ENCODE measurements at places on chromosomes 5 and 9.

- no peak for DNase-seq
Measured at GRCh38 chr9:6334305-6334704, 6.1 kb downstream of the TPD52L3 start.

DNA sequence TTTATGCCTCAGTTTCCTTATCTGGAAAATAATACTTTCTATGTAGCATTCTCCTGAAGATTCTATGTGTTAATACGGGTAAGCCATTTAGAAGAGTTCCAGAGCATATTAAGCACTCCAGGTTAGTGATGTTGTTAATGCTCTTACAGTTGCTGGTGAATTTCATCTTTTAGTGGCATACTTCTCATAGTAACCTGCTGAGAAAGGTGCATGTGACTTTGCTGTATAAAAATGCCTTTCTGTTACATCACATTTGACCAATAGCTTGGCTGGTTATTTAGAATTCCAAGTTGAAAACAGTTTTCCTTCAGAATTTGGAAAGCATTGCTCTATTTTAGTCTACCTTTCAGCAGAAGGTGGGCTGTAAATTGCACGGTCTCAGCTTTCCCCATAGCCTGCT, 27.2 kb downstream of the GCNT1 start:
- no peak for DNase-seq

GRCh38 chr5:103667068-103667467, 104.5 kb upstream of the NUDT12 start:
- DNase-seq, result no peak

DNA sequence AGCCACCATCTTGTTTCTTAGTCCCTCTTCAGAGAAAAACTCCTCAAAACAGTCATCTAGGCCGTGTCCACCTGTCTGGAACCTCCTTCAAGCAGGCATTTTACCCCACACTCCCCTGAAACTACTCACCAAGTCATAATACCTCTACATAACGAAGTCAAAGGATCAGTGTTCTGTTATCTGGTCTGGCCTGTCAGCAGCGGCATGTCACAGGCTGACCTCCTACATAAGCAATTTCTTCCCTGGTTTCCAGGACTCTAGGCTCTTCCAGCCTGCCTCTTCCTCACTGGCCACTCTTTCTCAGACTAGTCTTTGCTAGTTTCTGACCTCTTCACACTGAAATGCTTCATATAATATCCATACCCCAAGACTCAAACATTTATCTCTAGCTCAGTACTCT, 72.2 kb downstream of the SPTLC1 start:
- DNase-seq, result no peak

DNA sequence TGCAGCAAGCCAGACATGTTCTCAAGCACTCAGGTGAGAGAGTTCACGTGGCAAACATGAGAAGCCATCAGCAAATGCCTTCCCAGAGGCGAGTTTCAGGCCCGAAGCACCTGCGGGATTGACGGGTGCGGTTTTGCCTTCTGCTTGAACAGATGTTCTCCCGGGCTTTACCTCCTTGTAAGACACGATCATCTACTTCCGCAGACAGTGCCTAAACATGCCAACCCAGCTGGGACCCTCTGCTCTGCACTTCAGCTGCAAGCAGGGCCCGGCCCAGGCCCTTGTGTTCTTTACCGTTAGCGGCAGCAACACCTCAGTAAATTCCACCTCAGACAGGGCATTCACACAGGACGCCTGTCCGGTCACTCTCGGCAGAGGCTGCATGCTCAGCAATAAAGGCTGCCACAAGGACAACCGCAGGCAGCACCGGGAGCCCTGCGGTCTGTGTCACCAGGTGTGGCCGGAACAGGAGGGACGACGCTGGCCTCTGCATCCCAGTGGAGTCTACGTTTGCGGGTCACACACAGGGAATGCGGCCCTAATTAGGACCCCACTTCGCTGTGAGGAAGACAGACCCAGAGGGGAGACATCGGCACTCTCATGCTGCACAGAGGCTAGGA, 139.6 kb downstream of the ROR2 start:
- no peak for DNase-seq

DNA sequence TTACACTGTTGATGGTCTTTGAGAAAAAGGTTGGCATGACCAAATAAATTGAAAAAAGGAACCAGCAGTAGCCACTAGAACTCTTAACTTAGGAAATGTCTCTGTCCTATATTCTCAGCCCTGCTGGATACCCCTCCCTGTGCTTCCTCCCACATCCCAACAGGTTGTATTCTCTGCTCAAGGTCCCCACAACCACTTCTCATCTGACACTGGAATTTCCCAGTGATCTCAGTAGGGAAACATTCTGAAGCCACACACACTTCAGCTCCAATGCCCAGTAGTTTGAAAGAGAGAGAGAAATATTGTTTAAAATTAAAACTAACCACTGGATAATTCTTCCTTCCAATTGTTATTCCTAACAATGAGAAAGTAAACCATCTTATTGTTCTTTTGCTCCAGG, 30.0 kb upstream of the NREP start:
- no peak for DNase-seq

- DNase-seq, result no peak
Measured at GRCh38 chr5:97124335-97124734, 18.1 kb downstream of the LIX1 start.

DNA sequence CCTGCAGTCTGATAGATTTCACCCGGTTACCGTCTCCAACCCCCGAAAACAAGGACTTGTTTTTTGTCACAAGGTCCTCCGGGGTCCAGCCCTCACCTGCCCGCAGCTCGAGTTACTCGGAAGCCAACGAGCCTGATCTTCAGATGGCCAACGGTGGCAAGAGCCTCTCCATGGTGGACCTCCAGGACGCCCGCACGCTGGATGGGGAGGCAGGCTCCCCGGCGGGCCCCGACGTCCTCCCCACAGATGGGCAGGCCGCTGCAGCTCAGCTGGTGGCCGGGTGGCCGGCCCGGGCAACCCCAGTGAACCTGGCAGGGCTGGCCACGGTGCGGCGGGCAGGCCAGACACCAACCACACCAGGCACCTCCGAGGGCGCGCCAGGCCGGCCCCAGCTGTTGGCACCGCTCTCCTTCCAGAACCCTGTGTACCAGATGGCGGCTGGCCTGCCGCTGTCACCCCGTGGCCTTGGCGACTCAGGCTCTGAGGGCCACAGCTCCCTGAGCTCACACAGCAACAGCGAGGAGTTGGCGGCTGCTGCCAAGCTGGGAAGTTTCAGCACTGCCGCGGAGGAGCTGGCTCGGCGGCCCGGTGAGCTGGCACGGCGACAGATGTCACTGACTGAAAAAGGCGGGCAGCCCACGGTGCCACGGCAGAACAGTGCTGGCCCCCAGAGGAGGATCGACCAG, 121.3 kb downstream of the DAB2IP start:
- no peak for DNase-seq

GRCh38 chr9:115880221-115880885, 273.2 kb upstream of the PAPPA start:
- DNase-seq, result no peak

DNA sequence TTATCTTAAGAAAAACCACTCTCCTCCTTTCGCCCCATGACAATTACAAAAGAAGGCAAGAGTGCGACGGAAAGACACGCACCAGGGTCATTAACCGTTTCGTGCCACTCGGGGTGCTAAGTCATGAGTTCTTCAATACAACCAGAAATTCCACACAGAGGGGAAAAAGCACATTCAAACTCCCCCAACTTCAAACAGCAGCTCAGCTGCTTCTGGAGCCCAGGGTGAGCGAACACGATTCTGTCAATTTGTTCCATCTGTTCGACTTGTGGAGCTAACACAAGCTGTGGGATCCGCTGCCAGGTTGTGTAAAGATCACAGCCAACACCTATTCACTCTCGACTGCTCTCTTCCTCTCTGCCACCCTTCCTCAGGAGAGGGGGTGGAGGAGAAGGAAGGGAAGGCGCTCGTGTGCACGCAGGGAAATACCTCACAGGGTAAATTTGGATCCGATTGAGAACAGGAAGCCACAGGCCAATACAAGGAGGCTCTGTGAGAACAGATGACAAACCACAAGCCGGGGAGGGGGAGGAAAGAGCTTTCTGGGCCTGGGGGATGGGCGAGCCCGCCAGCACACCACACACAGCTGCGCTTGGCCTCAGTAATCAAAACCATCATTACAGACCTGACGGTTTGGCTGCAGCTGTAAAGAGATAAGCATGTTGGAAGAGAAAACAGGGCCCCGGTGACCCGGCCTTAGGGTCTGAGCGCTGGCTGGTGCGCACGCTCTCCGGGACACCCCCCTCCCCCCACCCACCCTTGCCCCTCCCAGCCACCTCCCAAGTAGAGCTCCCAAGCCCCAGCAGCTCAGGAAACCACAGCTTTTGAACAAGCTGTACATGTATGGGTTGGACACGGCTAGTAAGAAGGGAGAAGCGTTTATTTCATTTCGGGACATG, 54.3 kb downstream of the PTCH1 start:
- DNase-seq, result no peak

DNA sequence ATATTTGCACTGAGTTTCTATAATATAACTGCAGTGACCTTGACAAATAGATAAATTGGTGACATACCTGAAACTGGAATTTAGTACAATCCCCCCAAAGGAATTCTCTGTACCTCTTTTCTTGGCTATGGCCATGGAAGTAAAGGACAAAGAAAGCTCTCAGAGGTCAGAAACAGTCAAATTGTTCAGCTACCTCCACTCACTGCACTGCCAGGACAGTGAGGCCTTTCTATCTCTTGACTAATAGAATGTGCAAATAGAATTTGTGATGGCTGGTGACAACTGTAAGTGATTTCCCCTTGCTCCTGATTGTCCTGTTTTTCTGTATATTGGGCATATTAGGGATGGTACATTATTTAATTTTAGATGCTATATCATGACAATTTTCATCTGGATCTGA, 67.1 kb downstream of the CCDC192 start:
- DNase-seq, result no peak

GRCh38 chr5:94742852-94743251, 124.4 kb downstream of the SLF1 start:
- DNase-seq, result no peak

DNA sequence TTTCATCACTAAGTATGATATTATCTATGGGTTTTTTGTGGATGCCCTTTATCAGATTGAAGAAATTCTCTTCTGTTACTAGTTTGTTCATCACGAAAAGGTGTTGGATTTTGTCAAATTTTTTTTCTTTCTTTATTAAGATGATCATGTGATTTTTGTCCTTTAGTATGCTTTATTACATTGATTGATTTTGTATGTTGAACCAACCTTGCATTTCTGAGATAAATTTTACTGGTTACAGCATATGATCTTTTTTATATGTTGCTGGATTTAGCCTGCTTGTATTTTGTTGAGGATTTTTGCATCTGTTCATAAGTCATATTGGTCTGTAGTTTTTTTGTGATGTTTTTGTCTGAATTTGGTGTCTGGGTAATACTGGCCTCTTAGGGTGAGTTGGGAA, 42.8 kb downstream of the RAD23B start:
- DNase-seq, result no peak

DNA sequence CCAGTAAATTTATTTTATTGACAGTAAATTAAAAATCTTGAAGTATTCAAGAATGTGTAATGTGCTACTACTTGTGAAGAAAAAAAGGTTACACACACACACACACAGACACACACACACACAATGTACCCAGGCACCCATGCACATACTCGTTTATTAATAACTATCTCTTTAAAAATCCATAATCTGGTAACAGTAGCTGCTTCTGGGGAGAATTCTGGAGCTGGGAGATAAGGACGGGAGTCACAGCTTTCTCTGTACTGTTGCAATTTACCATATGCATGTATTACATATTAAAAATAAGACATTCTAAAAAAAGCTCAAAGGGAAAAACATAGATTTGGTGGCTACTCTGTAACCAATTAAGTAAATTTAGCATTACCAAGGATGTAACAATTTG, 7.9 kb upstream of the C1QTNF2 start:
- no peak for DNase-seq

DNA sequence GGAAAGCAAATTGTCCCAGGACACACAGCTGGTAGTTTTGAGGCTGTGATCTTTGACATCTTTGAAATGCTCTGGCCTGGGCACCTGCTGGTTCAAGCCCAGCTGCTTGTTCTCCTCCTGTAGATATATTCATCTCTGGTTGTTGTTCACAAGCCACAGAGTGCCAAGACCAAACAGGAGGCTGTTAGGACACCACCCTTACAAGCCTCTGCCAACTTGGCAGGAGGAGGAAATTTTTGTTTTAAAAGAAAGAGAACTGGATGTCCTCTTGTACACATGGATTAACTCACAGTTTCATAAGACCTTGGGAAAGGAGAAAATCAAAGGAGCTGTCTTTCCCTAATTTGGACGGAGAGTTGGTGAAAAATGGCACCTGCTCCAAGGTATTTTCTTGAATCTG, 8.5 kb upstream of the ZFP62 start:
- DNase-seq, result no peak

GRCh38 chr9:123957731-123958130, 27.8 kb upstream of the DENND1A start:
- no peak for DNase-seq

- no peak for DNase-seq
Measured at GRCh38 chr9:91101611-91102168, 260.0 kb downstream of the AUH start.

DNA sequence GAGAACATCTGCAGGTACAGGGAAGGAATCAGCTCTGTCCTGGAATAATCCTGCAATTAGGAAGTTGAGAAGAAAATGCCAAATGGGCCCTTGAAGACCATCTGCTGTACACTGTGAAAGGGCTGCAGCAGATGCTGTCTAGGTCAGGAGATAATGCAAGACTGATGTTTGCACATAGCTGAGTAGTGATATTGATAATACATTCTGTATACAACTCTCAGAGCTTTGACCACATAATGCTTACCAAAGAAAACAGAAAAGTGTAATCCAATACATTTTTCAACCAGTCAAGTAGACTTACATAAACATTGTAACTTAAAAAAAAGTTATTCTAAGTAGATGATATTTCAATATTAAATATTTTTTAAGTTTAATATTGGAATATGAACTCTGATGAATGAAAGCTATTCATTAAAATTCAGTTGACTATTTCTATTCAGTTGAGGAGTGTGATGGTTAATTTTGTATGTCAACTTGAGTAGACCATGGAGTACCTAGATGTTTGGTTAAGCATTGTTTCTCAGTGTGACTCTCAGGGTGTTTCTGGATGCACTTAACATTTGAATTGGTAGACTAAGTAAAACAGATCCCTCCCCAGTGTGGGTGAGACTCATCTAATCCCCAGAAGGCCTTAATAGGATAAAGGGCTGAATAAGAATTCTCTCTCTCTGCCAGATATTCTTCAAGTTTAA, 380.1 kb upstream of the PRR16 start:
- DNase-seq, result no peak

GRCh38 chr5:91189480-91190313, 193.4 kb downstream of the ARRDC3 start:
- DNase-seq, result no peak

GRCh38 chr9:79195879-79196278, 375.9 kb upstream of the TLE4 start:
- no peak for DNase-seq

DNA sequence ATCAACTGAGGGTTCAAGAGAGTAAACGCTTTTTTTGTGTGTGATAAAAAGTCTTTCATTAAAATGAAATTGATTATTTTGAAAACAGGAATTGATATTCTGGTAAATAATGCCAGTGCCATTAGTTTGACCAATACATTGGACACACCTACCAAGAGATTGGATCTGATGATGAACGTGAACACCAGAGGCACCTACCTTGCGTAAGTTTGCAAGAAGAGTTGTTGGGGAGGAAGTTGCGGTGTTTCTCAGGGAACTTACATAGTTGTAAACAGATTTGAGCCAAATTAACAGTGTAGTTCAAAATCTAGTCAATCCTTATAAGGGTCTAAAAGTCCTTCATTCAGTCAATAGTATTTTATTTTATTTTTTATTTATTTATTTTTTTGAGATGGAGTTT, 28.9 kb downstream of the HSDL2 start:
- DNase-seq, result no peak

Measured in HEK293T (cell line).